Thoracic aorta (tissue), 2 donors: ENCODE measurements at places on chromosomes 12 and 14. TPM values are rescaled to one million over a fixed set of nuclear protein-coding genes. Genes with fewer than 3 reads are reported as not detected.

- no peak for DNase-seq
- H3K27ac ChIP-seq, result peak overlapping the region; percentile 46
- H3K36me3 ChIP-seq, result no peaks in the 10 kb centered on the region
Observed at GRCh38 chr12:11725686-11726085, 76.2 kb downstream of the ETV6 start.

DNA sequence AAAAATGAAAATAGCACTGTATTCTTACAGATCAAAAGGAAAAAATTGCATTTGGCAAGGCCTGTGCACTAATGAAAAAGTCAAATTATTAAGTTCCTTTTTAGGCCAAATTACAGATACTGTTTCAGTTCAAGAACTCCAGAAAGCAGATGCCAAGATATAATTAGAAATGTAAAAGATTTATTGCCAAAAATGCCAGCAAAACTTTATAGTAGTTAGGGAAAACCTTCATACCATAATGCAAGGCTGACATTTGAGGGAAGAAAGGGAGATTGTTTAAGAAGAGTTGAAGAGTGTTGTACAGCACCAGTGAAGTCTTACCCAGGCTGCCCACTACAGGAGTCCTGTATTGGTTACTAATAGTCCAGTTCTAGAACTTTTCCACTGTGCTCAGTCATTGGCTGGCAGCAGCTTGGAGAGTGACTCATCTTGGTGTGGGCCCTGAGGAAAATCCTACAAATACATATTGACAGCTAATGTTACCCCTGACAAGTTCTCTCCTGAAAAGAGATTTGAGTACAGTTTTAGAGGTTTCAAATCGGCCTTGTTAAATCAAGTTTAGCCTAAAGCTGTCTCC is 600.4 kb downstream of the C12orf50 start:
- no peaks in the 10 kb centered on the region for H3K27me3 ChIP-seq
- H3K27ac ChIP-seq, result no peak overlapping the region
- H3K4me1 ChIP-seq, result no peaks in the 10 kb centered on the region
- H3K36me3 ChIP-seq, result no peaks in the 10 kb centered on the region

TAS2R42 gene
- total RNA-seq, result not detected

CLEC14A gene
- total RNA-seq, result 22.2 TPM

- H3K27ac ChIP-seq, result no peak overlapping the region
- no peaks in the 10 kb centered on the region for H3K4me1 ChIP-seq
- no peak for DNase-seq
- no peaks in the 10 kb centered on the region for H3K36me3 ChIP-seq
- H3K4me3 ChIP-seq, result no peak overlapping the region
- no peaks in the 10 kb centered on the region for H3K27me3 ChIP-seq
Observed at GRCh38 chr12:67152451-67152850, 116.7 kb upstream of the CAND1 start.

LTBP2 gene
- 674 TPM for total RNA-seq

MYL6 gene
- 3,064 TPM for total RNA-seq

HHIPL1 gene
- total RNA-seq, result 10.0 TPM

C12orf60 gene
- total RNA-seq, result not detected
